Stimulated activated CD8-positive, alpha-beta memory T cell treated with anti-CD3 and anti-CD28 coated beads, Interleukin-7, amount 100 ng/mL, for 1 hour (primary cell): ENCODE measurements at places on chromosomes 2 and 18.

DNA sequence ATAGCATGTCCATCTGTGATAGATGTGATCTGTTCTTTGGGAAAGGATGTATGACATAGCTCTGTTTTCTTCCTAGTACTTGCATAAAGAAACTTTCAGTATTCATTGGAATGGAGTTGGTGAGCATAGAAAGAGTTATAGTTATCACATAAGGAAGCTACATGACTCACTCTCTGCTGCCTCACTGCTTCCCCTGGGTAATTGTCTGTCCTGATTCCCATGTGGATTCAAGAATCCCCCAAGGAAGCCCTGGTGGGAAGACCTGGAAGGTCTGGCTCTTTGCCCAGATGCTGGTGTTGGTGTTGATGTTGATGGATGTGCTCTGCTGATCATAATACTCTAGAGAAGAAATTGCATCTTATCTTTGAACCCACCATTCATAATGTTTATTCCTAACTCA lies 60.6 kb downstream of the PTPN4 start:
- DNase-seq: no peak

GRCh38 chr2:100130595-100131391 lies 11.6 kb downstream of the AFF3 start:
- DNase-seq: no peak

DNA sequence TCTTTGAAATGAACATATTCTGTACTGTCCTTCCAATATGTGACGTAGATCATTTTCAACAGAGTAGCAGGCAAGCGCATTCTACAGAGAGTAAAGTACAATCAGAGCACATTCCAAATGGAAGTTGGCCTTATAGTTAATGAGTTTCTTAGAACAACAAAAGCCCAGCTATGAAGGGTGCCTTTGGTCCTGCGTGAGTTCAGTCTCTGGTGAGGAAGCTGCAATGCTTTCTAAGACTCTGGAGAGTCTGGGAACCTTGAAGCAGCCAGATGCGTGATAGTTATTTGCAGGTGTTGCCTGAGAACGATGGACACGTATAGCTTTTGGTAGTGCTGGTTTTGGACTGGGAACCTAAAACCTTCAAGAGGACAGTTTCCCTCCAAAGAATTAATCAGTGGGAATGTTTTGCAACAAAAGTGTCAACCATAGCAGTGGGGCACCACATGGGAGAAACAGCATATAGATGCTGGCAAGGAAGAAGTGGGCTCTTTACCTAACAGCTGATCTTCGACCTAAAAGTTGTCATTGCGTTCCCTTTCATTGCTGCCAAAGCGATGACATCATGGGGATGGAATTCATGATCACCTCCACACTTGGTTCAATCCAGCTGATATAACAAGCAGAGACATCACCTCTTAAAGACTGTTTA lies 9.3 kb upstream of the SNORC start:
- no peak for DNase-seq

DNA sequence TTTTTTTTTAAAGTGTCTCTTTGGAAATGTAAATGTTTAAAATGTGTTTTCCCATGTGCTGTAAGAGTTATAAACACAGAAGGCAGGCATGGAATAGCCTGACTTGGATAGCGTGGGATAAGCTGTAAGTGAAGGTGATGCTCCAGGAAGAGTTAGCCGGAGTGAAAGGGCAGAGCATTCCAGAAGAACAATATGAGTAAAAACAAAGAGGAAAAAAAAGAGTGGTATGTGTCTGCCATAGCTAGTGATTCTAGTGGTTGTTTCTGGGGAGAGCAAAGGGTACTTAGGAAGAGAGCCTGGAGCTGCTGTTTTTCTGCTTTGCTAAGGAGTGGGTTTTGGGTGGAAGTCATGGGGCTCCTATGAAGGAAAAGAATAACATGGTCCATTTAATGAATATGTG lies 126.9 kb upstream of the DLGAP1 start:
- no peak for DNase-seq

DNA sequence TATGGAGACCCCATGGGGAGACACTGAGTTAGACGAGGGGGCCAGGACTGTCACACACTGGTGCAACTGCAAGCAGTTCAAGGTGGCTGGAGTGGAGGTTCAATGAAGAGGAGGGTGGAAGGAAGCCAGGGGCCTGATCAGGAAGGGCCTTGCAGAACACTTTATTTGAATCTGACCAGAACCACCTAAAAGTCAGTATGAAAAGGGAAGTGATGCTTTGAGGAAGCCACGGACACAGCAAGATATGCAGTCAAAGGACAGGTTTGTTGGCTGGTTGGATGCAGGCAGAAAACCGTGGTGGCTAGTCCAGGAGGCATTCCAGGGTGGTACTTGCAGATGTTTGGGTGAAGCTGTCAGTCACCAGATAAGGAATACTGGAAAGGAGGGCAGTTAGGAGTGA lies 3.5 kb upstream of the FAM124B start:
- DNase-seq: no peak

DNA sequence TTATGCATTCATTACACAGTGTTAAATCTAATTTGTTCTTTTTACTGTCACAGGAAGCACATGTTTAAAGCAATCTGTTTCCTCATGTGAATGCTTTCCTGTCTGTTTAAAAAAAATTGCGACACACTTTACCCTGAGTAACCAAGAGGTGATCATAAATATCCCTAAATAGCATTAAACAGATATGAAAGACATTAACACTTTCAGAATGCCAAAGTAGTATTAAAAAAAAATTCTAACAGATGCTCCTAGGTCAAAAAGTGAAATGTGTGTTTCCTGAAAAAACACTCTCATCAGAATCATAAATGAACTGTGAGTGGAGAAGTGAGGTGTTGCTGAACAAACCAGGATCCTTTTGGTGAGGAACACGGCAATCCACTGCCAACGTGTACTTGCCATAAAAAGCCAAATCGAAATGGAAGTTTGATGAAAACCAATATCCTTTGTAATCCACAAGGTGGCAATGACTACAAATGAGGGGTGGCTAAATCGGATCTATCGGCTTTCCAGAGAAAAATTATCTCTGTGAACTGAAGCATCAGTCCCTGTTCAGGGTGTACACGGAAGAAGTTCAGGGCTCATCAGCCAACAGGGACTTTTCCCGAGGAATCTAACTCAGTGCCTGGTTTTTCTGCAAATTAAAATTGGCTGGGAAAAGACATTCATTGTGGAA lies 248.9 kb downstream of the TCF4 start:
- no peak for DNase-seq
